Effector memory CD8-positive, alpha-beta T cell (primary cell): ENCODE measurements at places on chromosomes 12 and 14.

DNA sequence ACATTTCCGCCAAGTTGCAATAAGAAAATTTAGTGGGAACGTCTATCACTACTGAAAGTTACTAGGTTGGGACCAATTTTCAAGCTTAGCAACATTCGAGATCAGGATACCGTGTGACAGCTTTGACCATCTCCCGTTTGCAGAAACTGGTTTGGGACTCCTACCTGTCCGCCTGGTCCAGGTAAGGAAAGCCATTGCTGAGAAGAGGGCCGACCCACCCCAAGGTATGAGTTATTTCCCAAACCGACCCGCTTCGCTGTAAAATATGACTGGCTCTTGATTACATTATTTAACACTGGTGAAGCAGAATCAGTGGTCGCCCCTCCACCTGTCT, 271 bp downstream of the DNAI7 start:
- DNase-seq = no peak

- DNase-seq = no peak
Observed at GRCh38 chr12:69679119-69679518, 20.0 kb downstream of the BEST3 start.

DNA sequence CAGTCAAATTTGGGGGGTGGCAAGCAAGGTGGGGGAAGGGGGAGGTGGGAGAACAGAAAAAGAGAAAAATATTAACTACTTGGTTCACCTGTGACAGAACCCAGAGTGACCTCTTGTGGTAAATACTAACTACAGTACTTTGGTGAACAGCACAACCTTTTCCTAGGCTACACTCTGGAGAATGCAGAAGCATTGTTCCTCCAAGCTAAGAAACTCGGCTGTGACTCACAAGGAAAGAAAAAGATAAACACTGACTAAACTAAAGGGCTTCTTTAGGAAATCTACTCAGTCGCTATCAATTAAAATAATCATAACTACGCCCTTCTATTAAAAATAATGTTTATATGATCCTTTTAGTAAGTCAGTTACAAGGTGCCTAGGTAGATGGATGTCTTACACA, 5.4 kb downstream of the KCNH5 start:
- no peak for DNase-seq

- no peak for DNase-seq
Observed at GRCh38 chr14:67722293-67722692, 20.6 kb downstream of the RDH12 start.

GRCh38 chr14:104735830-104736642, 12.0 kb downstream of the ADSS1 start:
- DNase-seq = no peak

DNA sequence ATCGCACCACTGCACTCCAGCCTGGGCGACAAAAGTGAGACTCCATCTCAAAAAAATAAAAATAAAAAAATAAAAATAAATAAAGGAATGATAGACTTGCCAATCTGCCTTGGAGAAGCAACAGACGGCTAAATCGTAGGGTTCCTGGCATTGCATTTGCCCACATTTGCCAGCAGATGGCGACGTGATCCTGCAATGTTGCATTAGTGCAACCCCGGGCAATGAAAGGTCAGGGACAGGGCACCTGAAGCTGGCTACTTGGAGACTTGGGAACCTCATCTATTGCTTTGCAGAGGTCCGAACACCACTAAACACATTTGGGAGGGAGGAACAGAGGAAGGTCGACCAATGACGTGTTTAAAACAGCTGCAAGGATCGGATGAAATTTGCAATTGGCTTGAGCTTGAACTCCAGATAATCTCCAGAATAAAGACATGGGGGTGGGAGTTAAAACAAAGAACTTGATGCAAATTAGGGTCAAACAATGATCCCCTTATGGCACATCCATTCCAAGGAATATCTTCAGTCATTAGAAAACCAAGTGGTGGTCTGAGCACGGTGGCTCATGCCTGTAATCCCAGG, 34.6 kb downstream of the SPRING1 start:
- peak; percentile 67 for DNase-seq

DNA sequence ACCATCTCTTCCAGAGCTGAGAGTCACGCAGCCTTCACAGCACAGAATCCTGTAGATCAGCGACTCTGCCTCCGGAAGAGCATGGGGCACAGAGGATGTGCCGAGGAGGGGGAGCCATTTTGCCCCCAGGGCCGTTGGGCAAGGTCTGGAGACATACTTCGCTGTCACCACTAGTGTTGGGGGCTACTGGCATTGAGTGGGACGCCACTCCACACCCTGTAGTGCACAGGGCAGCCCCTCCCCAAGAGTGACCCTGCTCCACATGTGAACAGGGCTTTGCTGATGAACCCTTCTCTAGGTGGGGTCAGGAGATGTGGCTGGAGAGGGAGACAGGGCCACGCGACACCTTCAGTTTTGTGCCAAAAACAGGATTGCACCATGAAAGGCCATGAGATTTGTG, 6.0 kb downstream of the GLT1D1 start:
- DNase-seq = no peak

DNA sequence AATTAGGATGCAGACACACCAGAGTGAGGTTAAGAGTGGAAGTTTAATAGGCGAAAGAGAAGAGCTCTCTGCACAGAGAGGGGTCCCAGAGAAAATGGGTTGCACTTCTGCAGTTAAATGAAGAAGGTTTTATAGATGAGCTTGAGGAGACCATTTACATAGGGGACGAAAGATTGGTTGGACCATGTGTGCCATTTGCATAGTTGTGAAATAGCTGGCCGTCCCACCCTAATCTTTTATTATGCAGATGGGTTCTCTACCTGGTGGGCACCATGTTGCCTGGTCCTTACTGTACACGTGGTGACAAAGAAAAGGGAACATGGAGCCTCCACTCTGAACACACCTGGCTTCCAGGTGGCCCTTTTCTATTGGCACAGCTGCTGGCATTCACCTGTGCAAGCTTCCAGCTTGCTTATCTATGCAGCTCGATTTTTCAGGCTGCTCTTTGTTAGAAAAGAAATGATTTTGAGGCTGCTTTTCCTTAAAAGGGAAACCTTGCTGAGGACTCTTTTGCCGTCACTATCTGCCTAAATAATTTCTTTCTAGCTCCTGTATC, 67.1 kb upstream of the SRSF5 start:
- no peak for DNase-seq

- no peak for DNase-seq
Observed at GRCh38 chr14:52011523-52011922, 22.2 kb downstream of the RTRAF start.

DNA sequence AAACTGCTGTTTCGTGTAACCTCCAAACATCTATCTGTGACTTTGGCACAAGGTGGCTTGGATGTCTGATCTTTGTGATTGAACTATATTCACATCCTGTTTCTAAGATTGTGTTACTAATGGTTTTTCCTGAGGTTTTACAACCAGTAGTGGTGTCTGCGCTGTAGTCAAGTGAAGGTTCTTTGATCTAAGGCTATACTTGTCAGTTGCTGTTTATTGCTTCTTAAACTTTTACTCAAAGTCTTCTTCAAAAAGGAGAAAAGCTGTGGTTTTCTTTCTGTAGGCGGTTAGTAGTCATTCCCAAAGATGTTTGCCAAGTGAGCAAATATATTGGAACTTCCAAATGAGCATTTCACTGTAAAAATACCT, 12.3 kb upstream of the CALM1 start:
- DNase-seq = no peak

- no peak for DNase-seq
Observed at GRCh38 chr12:28937196-28937595, 211.9 kb upstream of the FAR2 start.

DNA sequence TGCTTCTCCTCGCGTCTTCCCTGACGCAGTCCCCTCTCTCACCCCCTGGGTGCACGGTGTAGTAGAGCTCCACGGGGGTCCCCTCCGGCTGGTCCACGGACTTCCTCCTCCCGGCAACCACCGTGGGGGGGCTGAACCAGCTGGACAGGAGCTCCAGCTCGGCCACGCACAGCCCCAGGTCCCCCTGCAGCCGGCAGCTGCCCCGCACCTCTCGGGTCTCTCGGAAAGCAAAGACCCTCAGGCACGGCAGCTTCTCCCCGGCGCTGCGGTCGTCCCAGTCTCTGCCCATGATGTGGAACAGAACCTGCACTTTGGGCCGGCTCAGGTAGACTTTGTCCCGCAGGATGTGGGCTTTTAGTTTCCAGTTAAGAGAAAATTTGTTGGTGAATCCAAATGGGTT, 203.8 kb downstream of the TMEM132D start:
- no peak for DNase-seq

DNA sequence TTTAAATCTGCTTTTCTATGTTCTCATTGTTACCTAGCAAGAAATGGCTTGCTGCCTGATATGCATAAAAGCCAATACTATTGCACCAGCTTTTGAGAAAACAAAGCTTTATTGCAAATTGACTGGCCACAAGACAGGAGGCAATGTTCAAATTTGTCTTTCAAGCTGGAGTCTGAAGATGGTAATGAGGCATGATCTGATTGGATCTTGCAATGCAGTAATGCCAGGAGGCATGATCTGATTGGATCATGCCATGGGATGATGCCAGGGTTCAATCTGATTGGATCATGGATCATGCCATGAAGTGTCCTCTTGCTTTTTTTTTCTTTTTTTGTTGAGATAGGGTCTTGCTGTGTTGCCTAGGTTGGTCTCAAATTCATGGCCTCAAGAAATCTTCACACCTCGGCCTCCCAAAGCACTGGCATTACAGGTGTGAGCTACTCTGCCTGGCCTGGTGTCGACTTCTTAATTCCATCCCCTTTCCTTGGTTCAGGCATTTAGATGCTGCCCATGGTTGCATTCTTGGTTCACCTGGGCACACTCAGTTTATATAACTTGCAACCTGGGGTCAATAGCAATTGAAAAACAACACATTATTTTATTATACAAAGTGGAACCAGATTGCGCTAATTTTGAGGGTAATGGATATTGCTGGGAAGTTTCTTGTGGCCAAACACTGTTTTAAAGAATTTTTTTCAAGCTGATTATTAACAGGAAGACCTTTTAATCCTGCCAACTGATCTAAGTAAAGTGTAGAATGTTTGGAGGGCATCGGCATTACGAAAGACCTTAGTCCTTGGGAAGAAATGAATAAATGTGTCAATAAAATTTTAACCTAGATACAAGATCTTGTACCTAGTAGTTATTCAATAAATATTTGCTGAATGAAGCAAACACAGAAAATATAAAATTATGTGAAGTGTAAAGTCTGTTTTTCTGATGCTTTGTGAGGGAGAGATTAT, 38.8 kb downstream of the HSD17B6 start:
- DNase-seq = no peak

- DNase-seq = no peak
Observed at GRCh38 chr12:1974812-1975211, 29.4 kb downstream of the DCP1B start.

- no peak for DNase-seq
Observed at GRCh38 chr12:57224973-57225679, 4.4 kb upstream of the SHMT2 start.

- DNase-seq = no peak
Observed at GRCh38 chr12:122276242-122276641, 9.9 kb upstream of the VPS33A start.

- no peak for DNase-seq
Observed at GRCh38 chr12:51409846-51410245, 14.8 kb upstream of the SLC4A8 start.

DNA sequence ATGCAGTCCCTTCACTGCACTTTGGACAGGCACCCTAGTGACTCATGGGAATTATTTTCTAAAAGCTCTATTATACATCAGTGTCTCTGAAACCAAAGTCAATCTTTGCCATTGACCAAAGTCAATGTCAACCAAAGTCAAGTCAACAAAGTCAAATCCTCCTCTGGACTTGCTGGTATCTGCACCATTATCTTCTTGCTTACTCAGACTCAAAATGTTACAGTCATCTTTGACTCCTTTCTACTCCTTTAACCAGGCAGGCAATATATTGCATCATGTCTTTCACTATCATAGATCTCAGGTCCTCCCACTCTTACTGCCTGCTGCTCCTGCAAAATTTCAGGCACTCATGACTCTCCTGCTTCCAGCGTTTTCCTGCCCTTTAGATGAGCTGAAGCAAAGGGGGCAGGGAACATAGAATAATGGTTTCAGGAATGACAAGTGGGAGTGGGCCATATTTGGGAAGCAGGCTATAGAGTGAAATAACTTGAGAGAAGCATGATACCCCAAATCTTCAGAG, 39.2 kb downstream of the IGF1 start:
- DNase-seq = no peak

DNA sequence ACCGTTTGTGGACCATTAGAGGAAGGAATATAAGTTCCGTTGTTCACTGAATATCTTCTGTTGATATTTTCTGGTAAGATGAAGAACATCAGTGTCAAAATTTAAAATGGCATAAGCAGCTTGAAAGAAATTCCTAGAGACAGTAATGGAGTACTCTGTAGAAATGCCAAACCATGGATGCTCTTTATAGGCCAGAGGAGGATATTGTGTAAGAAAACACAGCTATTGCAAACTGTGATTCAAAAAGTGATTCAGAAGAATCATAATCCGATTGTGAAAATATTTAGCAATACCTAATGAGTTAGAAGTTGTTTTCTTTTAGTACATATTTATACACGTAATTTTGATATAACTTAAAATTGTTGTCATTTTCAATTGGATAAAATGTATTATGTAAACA, 102.8 kb downstream of the SLC16A7 start:
- DNase-seq = no peak

DNA sequence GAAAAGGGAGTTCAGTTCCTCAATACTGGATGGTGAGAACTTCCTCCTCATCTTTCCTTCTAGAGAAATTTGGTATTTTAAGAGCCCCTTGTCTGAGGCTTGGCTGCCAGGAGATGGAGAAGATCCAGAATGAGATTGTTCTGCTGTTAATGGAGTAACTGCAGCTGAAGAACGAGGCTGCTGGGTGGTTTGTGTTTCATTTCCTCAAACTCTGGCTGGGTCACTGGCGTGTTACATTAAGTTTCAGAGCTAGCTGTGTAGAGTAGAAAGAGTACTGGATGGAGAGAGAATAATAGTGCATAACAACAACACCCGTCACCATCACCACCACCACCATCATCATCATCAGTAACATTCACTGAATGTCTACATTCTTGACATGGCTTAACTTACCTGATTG, 325.0 kb upstream of the TBX3 start:
- DNase-seq = no peak

- no peak for DNase-seq
Observed at GRCh38 chr14:88191605-88192004, 131.5 kb downstream of the KCNK10 start.

GRCh38 chr14:96407935-96408570, 16.1 kb downstream of the AK7 start:
- no peak for DNase-seq

DNA sequence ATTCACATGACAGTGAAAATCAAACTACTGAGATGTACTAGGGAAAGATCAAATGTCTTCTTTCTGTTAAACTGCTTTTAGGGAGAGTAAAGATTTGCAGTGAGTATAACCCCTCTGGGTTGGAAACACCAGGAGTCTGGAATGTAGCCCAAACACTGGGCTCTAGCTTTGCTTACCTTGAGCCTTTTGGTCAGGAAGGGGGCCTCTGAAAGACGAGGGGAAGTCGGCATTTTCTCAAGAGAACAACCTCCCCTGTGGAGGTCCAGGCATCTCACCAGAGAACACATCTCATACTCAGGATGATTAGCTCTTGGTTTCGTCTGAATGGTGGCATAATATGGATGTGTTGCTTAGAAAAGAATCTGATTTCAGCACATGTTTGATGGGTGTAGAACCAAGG, 169.0 kb downstream of the ZFP36L1 start:
- no peak for DNase-seq
